ENCODE measurements at places on chromosomes 6 and 20.

- no peak for DNase-seq
Observed at GRCh38 chr20:23461180-23461579, 8.5 kb upstream of the CST11 start.

DNA sequence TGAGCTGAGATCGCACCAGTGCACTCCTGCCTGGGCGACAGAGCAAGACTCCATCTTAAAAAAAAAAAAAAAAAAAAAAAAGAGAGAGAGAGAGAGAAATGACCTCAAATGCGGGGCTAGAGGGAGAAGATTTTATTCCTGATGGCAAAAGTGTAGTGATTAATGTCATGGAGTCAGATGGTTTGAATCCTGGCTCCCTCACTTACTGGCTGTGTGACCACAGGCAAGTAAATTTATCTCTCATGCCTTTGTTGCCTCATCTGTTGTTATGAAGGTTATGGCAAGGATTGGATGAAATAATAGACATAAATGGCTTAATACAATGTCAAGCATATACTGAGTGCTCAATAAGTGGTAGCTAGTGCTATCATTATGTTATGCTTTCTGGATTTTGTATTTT lies 29.3 kb downstream of the RIN2 start:
- no peak for DNase-seq

DNA sequence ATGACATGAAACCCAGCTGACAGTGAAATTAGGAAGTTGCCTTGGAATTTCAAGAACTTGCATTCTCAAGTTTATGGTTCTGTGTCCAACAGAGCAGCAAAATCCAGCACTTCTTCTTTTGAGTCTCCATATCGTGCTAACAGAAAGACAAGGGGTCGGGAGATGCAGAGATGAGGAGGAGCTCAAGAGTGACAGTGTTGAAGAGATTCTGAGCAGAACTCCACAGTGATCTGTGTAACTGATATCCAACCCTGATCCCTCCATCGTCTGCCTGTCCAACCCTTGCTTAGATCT lies 21.2 kb upstream of the BTN1A1 start:
- DNase-seq: no peak

DNA sequence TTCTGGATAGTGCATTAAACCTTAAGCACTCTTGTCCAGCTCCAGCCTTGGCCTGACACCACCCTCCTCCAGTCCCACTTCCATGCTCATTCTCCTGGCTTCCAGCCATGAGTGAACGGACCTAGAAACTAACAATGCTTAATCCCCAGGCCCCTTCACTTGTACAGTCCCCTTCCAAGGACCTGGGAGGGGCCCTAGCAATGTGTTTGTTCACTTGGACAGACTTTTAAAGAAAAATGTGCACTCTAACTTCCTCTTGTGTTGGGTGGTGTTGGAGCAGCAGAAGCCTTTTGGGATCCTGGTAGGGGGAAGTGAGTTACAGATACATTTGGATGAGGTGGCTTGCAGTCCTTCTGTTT lies 48.9 kb upstream of the CCN6 start:
- DNase-seq: no peak

GRCh38 chr20:37745553-37745952 lies 51.7 kb downstream of the CTNNBL1 start:
- DNase-seq: no peak
